ENCODE measurements at places on chromosomes 3 and 15.
A peak's percentile ranks its signal among the peaks of the same experiment; 100 is the strongest.

DNA sequence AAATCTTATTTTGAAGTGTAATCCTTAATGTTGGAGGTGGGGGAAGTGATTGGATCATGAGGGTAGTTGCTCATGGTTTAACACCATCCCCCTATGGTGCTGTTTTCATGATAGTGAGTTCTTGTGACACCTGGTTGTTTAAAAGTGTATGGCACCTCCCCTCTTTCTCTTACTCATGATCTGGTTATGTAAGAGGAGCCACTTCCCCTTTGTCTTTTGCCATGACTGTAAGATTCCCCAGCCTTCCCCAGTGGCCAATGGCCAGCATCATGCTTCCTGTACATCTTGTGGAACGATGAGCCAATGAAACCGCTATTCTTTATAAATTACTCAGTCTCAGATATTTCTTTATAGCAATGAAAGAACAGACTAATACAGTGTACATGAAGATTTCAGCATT is 39.8 kb upstream of the GMNC start:
- peak; percentile 8 for DNase-seq

DNA sequence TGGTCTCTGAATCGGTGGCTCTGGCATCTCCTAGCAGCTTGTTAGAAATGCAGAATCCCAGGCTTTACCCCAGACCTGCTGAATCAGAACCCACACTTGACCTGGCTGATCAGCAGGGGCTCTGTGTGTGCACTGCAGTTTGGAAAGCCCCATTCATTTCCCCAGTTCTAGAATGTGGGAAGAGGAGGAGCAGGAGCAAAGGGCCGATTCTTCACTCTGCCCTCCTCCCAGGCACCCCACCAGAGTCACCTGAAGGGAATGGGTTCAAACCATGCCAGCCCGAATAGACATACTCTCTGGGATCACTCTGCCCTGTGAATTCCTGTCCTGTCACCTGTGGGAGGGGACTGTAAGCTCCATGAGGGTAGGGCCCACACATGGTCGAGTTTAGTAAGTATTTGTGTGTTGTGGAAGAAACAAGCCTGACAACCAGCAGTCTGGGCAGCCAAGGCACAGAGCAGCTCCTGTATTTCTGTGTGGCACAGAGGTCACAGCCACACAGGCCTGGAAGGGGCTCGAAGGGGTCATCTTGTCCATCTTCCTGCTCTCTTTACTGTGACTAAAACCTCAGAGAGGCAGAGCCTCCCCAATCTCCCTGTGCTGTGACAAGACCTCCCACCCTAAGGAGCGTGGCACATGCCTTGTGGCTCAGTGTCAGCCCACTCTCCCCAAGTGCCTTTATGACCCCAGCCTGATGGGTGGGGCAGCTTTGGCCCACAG is 29.0 kb upstream of the HHATL start:
- DNase-seq = no peak

DNA sequence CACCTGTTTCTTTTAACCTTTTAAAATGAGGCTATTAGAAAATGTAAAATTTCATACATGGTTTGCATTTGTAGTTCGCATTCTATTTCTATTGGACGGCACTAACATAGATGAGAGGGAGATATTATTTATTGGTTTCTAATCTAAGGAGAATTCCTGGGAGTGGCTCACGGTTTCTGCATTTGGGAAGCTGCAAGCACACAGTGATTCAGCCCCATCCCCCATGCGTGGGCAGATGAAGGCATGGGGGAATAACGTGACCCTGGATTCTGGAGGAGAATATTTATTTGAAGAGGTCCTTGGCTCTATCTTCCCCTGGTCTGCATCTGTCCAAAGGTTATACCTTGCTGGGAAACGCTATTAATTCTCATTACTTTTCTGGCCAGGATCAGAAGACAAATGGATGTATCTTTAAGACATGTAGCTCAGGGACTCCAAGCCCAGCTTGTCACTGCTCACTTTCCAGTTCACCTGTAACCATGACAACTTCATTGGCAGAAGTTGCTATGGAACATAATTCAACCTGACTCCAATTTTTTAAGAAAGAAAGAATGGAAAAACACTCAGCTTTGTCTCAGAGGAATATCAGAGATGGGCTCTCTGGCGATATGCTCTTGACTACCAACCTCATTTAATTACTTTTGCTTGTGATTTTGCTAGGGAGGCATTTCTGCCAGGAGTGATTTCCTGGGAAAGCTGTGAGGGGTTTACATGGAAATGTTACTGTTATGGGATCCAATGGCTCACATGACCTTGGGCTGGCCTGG is 27.2 kb upstream of the POMGNT2 start:
- no peak for DNase-seq

GRCh38 chr15:70530017-70530499 is 233.3 kb downstream of the UACA start:
- DNase-seq = no peak

GRCh38 chr15:72688697-72689096 is 2.7 kb downstream of the BBS4 start:
- DNase-seq = no peak

DNA sequence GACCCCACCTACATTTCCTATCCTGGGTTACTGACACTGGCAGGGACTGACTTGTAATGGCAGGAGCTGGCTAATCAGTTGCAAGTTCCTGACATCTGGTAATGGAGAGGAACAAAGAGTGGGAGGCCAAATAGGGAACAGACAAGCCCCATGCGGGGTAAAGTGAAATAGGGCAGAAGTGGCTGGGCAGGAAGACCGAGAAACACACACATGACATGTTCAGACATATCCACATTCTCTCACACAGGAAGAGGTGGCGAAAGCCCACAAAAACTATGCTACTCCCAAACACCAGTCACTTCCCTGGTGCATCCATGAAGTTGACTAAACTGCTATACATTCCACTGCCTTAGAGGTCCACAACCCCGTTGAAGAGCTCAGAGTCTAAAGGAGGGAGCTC is 394.1 kb upstream of the TBL1XR1 start:
- no peak for DNase-seq

- DNase-seq = peak; percentile 81
Observed at GRCh38 chr3:28912120-28912885, 368.6 kb upstream of the RBMS3 start.

DNA sequence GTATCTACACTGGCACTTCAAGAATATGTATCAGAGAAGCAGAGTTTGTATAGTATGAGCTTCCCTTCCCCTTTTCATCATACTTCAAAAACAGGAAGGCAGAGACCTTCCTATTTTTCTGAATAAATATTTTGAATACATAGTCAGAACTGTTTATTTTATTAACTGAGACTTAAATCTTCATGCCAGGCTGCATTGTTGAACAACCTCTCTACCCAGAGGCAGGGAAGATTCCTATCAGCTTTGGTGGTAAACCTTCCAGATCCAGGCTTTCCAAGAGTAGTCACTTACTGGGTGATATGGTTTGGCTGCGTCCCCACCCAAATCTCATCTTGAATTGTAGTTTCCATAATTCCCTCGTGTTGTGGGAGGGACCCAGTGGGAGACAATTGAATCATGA is 217.4 kb upstream of the ATP11B start:
- DNase-seq = no peak

DNA sequence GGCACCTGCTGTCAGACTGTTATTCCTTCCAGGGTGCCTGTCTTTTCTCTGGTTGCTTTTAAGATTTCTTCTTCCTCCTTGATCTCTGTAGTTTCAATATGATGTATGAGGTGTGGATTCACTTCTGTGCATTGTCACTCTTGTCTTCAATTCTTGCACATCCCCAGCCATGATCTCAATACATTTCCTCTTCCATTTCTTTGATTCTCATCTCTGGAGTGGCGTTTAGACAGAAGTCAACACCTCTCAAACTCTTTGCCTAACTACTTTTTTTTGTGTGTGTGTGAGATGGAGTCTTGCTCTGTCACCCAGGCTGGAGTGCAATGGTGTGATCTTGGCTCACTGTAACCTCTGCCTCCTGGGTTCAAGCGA is 224.4 kb upstream of the LYSMD4 start:
- DNase-seq = no peak

- no peak for DNase-seq
Observed at GRCh38 chr3:297585-297984, 101.0 kb downstream of the CHL1 start.

DNA sequence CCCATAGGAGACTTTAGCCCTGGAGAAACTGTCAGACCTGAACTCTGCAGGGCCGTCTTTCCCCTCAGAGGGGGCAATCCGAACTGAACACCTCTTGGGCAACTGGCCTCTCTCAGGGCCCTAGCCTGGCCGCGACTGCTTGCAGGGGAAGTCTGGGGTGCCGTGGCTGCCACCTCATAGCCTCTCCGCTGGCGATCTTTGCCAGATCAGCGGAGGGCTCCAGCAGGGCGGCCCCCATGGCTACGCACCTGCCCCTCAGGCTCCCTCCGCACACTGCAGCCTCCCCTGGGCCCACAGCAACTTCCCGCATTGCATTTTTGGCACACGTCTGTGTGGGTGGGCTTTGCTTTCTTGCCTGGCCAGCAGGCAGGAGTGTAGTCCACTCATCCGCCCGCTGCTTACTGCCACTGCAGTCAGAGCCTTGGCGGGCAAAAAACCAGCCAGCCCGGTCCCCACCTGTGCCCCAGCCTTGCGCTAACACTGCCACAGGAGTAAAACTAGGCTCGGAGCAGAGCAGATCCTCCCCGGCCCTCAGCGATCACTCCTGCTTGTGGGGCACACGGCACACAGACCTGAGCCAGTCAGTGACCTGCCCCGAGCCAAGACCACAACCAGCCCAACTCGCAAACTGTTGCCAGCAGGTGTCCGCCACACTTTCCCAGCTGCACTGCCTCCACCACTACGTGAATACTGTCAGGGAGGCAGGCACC is 266.8 kb upstream of the CBLB start:
- no peak for DNase-seq

DNA sequence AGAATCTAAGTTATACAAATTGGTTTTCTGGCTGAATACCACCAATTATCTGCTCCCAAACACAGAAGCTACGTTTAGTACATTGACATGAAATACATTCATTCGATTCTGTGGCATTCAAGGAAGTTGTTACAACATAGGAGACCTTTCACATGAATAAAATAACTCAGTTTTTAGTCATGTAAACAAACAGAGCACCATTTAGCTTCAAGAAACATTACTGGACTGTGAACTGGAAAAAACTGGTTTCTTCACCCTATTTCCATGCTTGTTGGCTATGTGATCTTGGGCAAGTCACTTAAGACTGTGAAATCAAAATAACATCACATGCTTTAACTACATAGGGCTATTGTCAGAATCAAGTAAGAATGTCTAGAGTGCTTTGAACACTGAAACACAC is 46.2 kb downstream of the NRG4 start:
- DNase-seq = peak; percentile 83

DNA sequence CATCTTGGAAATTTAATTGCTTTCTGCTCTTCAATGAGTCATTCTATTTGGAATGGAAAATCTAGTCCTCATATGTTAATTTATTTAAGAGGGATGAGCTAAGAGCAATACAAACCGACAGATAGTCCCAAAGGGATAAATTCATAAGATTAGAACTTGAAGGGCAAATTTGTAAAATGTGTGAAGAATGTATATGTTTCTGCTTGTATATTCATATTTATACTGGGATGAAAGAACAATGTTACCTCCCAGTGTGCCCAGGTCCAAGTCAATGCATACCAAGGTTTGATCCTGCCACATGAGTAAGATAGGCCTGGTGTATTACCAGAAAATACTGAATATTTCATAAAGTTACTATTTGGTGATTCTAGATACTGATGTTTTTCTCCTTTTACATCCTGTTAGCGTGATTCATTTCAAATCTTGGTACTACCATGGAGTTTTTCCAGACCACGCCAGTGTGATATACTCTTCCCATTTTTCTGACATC is 255.6 kb upstream of the SEMA6D start:
- DNase-seq = no peak

GRCh38 chr3:48437812-48438211 is 2.1 kb downstream of the CCDC51 start:
- DNase-seq = no peak

DNA sequence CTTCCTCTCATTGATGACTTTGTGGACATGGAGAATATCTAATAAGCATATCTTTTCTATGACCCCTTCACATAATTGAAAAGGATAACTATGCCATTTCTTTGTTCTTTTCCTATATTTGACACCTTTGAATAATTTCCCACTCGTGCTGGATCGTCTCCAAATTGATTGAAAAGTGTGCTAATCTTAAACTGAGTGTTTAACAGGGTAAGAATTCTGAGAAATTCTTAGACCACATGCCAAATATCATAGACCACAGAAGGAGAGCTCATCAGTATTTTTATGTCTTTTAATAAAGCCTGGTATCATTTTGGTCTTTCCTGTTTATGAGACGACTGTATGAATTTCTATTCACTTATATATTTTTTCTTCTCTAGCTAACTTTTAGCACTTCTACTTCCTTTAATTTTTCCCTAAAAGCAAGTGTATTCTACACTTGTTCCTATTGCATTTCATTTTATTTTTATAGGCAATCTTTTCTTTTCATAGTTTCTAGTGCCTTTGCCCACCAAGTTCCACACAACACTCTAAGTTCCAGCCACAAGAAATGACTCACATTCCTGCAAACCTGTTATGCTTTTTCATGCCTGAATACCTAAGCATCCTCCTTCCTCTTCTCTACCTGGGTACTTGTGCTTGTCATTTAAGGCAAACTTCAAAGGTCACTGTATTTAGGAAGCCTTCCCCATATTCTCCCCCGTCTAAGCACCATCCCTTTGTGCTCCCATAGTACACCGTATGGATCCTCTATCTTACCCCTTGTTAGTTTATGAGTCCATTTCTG is 30.1 kb downstream of the KBTBD8 start:
- no peak for DNase-seq

GRCh38 chr3:197889204-197889930 is 60.6 kb upstream of the RPL35A start:
- no peak for DNase-seq

- DNase-seq = no peak
Observed at GRCh38 chr3:128436214-128436613, 30.5 kb downstream of the DNAJB8 start.

GRCh38 chr3:134237454-134238145 is 13.1 kb downstream of the RYK start:
- DNase-seq = no peak

GRCh38 chr3:157327018-157327417 is 109.6 kb upstream of the PTX3 start:
- DNase-seq = no peak

DNA sequence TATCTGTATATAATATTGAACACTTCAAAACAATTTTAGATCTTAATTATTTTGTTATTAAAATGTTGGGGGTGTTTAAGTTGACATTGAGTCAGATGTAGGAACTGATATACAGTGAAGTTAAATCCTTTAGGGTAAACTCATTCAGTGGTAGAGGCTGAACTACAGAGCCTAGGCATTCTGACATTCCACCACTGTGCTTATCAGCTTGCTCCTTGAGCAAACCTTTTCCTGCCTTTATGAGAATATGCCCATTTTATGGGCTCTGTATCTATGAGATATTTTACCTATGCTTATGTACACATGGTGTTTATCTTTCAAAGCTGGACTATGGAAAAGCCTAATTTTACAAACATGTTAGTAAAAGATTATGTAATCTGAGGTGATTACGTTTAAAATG is 407.5 kb downstream of the ZBTB20 start:
- DNase-seq = no peak

DNA sequence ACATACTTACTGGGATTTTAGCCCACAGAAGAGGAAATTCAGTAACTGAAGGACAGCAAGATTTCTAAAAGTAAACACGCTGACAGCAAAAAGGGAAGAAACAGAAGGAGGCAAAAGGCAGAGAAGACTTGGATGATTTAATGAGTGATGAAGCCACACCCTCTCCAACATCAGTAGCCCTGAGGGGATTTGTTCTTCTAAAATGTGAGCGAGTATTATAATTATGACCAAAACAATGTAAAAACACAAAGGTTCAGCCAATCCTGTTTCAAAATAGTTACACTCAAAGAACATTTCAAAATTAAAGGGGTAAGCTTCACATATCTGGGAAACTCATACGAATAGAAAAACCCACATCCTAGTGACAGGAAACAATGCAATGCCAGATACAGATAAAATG is 25.0 kb downstream of the MCCC1 start:
- peak; percentile 76 for DNase-seq

All from ELR (cell line).